ENCODE measurements at places on chromosomes 1 and 21.

DNA sequence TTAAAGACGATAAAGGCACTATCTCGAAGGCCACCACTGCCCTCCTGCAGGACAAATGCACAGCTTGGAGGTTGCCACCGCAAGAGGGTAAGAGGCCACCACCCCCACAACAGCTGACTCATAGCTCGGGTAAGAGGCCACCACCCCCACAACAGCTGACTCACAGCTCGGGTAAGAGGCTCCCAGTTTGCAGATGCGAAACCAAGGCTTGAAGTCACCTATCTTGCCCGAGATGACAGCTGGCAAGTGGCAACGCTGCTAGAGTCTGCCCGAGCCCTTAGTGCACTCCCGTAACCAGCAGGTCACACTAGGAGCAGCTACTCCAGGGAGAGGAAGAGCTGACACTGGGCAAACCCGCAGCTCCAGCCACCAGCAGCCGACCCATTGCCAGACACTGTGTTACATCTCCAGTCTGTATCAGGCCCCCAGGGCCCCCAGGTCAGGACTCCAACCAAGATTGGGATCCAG, 17.1 kb upstream of the SPSB1 start:
- peak; percentile 92 for DNase-seq

GRCh38 chr1:246772686-246773085, 48.5 kb downstream of the SCCPDH start:
- no peak for DNase-seq

GRCh38 chr1:107415241-107415640, 274.4 kb downstream of the NTNG1 start:
- no peak for DNase-seq

DNA sequence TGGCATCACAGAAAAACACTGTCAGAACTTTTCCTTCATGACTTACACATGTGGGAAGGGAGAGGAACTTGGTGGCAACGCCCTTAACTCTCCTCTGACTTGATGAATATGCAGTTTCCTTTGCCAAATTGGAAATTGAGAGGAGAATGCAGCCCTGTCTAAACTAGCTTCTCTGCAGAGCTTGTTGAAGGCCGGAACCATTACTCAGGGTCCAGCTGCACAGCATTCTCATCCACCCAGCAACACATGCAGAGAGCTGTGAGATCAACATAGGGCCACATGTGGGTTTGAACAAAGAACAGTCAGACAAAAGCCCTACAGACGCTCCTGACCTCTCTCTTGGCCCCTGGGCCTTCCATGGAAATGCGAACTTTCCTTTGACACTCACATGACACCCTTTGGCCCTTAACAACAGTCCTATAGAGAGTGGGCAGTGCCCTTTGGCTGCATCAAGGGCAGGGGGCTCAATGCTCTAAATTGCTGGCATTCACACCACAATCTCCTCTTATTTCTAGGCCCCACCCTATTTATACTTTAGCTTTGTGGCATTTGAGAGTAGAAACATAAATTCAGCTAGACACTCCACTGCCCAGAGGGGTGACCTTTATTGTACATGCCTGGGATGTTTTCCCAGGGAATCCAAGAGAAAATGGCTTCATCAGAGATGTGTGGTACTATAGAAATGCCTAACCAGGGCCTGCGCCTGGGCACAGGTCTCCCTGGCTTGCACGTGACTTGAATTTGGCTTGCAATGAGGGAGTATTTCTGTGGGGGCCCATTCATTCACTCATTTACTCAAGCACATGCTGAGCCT, 64.4 kb downstream of the CDC7 start:
- peak; percentile 50 for DNase-seq

- DNase-seq, result no peak
Measured at GRCh38 chr1:45215485-45216199, 9.2 kb upstream of the ZSWIM5 start.

DNA sequence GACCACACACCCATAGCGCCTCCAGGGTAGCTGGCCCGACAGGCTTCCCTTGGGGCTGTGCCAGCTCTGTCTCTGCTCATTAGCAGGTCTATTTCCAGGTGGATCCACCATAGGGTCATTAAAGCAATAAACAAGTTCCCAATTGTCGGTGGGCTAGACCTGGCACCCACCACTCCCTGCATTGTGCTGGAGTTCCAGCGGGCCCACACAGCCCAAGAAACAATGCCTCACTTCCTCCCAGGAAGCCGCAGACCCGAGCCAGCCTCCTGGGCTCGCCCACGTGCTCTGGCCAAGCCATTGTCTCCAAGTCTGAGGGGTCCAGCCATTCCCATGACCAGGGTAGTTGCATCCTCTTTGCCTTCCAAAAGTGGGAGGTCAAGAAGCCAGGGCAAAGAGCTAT, 27.5 kb upstream of the SOX13 start:
- no peak for DNase-seq

DNA sequence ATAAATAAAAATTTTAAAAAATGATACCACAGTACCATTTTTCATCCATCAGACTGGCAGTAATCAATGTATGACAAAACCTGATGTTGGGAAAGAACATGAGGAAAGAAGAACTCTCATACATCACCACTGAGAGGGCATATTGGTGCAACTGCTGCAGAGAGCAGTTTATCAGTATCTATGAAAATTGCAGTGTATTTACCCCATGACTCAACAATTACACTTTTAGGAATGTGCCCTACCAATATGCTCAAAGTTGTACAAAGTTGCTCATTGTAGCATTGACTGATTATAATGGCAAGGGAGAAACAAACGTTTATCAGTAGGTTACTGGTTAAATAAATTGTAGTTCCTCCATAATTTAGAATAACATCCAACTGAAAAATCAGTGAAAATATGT, 36.7 kb downstream of the CATSPERE start:
- DNase-seq, result peak; percentile 5

- no peak for DNase-seq
Measured at GRCh38 chr1:227214207-227214606, 104.1 kb downstream of the CDC42BPA start.

DNA sequence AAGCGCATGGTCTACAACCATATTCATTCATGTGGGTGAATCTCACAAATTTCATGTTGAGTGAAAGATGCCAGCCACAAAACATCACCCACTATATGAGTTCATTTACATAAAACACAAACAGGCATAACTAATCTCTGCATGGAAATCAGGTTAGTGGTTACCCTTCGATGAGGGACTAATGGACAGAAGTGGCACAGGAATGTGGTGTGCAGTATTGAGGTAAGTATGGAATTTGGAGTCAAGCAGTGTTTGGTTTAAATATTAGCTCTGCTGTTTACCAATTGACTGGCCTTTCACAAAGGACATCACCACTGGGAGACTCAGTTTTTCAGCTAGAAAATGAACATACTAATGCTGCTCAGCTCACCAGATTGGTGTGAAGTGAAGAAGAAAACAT, 24.2 kb downstream of the CCDC185 start:
- DNase-seq, result no peak

- DNase-seq, result peak; percentile 13
Measured at GRCh38 chr1:53837646-53837923, 511 bp downstream of the NDC1 start.

- peak; percentile 87 for DNase-seq
Measured at GRCh38 chr1:67832737-67833601, at the start of gene GNG12. Gene GNG12, minus strand, starts transcription at chr1:67833467. Its CDS starts 125,781 bp downstream, at chr1:67707686.

DNA sequence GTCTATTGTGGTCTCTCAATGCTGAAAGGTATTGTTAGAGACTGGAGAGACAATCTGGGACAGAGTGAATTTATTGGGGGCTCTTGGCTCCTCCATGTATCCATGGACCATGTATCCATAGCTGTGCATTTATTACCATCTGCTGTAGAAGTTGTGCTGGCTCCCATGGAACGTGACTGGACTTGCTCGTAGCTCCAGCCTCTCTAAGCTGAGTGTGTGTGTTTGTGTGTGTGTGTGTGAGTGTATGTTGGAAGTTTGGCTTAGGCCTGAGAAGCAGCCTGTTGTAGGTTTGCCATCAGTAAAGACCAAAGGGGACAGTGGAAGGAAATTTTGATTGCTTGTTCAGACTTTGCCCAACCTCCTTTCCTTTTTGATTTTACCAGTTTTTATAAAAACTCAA, 105.7 kb upstream of the USP24 start:
- no peak for DNase-seq

GRCh38 chr1:26409191-26409807, 1.3 kb upstream of the LIN28A start:
- no peak for DNase-seq

GRCh38 chr1:161095230-161095629, 2.9 kb upstream of the KLHDC9 start:
- no peak for DNase-seq

GRCh38 chr1:15610167-15610566, 7.1 kb upstream of the DDI2 start:
- DNase-seq, result no peak

DNA sequence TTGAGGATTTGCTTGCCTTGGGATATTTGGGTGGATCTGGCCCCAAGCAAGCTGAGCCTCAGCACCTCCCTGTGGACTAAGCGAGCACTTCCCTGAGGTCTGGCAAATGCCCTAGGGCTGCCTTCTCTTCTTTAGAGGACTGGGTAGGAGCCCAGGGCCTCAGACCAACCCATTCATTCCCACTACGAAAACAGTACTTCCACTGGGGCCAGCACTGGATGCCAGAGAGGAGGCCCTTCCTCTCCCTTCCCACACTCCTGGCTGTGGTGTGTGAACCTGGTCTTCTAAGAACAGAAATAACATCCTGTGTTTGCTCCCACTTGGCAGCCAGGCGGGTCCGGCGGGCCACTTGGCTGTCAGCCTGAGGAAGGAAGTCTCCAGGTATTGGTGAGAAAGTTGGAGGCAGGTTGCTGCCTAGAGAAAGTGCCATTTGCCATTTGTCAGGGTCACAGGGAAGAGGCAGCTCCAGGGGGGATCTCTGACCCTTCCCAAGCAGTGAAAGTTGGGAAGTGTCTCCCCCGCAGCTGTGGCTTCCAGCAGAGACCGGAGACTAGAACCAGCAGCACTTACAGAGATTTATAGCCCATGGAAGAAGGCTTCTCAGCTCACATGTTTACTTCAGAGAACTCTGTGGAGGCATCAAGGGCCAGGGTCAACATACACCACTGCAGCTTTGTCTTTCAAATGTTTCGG, 323.5 kb downstream of the SIPA1L2 start:
- no peak for DNase-seq

DNA sequence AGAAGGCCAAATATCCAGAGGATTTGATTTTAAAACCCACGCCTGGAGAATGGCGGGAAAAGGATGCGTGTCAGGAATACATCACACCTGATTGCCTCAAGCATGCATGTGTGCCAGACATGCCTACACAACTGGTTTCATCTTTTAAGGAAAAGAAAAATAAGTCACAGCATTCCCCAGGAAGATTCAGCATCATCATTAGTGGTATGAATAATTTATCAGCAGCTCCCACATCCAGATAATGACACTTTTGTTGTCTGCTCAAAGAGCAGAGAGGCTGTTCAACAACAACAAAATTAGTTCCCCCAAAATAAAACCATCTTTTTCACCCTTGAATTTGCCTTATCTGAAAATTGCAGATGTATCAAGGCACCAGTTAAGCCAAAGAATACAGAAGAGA, 328.6 kb upstream of the C1orf87 start:
- no peak for DNase-seq

DNA sequence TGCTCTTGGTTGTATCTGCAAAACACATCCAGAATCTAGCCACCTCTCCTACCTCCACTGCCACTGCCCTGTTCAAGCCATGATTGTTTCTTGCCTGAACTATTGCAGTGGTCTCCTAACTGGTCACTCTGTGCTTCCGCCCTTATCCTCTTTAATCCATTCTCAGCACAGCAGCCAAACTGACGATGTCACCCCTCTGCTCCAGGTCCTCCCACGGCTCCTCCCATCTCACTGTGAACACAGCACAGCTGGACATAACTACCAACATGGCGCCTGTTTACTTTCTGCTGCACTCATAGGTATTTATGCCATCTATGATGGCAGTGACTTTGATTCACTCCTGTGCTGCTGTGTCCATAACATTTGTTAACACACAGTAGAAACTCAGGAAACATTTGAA, 406.7 kb downstream of the DISC1 start:
- no peak for DNase-seq

DNA sequence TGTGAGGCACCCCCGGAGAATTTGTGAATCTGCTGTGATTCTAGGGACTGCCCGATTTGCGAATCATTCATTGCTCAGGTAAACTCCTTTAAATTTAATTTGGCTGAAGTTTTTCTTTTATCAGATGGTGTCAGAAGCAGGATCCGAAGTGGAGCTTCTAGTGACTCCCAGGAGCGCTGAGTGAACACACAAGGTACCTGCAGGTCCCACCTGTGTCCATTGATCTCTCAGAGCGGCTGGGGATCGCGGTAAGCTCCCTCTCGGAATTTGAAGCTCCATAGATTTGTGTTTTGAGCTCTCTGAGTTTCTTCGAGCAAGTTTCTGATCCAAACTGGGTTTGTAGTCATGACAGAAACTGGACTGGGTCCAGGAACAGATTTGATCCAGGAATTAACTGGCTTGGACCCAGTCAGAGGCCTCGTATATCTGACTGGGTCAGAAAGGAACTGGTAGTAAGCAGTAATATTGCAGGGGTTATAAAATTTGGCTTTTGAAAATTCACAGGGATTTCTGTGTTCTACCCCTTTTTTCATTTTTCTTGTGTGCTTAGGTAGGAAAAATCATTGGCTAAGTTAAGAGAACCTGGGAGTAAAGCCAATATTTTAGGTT, 56.2 kb upstream of the EDEM3 start:
- no peak for DNase-seq

DNA sequence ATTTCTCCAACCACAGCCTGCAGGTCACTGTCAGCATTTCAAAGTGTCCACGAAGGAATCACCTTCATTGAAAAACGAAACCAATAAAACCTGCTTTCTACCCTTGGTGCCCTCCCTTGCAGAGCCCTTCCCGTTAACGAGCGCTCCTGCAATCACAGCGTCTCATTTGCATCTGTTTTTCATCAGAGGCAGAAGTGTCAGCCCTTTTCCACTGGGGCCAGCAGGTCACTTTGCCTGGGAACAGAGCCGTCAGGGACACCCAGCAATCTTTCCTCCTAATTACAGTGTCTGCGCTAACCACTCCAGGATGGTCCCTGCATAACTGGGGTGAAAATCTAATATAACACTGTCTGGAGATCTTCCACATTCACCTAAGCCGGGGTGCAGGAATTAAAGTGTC, 85.3 kb downstream of the PSMG1 start:
- DNase-seq, result no peak

- DNase-seq, result no peak
Measured at GRCh38 chr1:10850026-10850425, 53.6 kb upstream of the CASZ1 start.

DNA sequence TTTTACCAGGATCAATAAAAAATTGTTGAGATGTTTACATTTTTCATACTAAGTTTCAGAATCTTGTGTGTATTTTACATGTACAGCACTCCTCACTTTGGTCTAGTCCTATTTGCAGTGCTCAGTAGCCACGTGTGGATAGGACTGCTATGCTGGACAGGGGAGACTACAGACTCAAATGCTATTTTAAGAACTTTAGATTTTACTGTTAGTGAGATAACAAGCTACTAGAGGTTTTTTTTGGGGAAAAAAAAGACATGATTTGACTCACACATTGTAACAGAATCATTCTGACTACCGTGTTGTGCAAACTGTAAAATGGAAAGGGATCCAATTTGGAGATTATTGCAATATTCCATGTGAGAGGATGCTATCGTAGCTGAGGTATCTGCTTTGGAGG, 418.9 kb upstream of the PRMT6 start:
- no peak for DNase-seq

GRCh38 chr1:199287206-199287605, 648.4 kb downstream of the PTPRC start:
- no peak for DNase-seq

Measured in AG08396 (cell line).